Left renal pelvis (tissue), 4 donors: ENCODE measurements at places on chromosomes 4 and X.

- no peak for DNase-seq
Observed at GRCh38 chr4:106358899-106359298, 9.7 kb downstream of the GIMD1 start.

DNA sequence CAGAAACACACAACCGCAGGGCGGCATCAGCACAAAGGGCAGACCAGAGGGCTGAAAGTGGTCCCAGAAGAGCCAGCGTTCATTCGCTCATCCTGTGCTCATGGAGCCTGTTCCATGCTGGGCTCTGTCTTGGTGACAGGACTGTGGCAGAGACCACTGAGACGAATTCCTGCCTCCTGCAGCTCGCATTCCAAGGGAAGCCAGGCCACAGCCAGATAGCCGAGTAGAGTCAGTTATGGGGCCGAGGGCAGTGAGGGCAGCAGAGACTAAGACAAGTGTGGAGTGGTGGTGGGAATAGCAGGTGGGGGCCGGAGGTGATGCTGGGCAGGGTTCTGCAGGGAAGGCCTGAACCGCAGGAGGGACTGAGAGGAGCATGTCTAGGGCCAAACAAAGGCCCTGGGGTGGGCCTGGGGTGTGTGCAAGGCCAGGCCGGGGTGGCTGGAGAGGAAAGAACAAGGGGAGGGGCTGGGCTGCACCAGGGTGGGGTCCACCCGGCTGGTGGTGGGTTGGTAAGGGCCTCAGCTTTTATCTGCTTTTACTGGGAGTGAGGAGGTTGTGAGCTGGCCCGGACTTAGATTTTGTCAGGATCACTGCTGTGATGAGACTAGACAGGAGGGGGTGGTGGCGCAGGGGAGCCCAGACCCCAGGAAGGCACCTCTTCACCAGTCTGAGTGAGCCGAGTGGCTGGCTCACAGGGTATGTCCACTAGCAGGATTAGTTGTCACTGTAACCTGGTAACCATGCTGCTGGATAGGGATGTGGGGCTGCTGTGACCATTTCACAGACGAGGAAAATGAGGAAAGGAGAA is 6.3 kb downstream of the PSAPL1 start:
- DNase-seq, result no peak

DNA sequence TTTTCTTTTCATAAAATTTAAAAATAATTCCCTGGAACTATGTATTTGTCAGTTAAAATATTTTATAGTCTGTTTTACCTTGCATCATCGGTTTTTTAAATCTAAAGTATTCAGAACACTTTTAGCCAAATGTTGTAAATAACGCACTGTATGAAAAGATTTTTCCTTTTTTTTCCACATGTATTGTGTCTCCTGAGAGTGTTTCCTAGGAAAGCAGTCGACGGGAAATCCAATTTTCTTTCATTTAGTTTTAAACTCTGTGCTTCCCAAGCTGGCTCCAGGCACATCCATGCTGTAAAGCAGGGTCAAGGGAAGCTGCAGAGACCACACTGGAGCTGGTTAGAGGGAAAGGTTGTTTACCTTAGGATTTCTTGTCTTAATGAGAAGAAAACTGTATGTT is 1724.3 kb upstream of the TENM3 start:
- no peak for DNase-seq

DNA sequence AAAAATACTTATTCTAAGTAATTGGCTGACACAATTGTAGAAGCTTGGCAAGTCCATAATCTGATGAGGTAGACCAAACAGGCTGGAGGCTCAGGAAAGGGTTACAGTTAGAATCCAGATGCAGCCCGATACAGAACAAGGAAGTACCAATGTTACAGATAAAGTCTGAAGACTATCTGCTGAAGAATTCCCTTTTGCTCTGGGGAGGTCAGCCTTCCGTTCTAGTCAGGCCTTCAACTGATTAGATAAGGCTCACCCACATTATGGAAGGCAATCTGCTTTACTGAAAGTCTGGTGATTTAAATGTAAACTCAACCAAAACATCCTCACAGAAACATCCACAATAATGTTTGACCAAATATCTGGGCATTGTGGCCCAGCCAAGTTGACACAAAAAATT is 7.4 kb upstream of the DYNLT3 start:
- no peak for DNase-seq

DNA sequence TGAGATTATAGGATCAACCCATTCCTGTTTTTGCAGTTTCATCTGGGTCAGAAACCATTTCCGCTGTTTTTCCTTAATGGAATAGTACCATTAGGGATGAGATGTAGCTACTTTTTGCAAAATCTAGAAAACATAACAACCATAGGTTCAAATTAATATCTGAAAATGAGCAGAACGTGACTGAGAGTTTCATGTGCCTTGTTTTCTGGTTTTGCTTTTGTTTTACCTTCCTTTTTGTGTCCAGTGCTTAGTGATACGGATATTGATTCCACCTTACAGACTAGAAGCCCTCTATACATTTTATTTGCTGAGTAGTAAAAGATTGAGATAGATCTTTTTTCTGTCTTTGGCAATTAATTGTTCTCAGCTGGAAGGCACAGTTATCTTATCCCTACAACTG is 46.5 kb downstream of the SNX25 start:
- DNase-seq, result no peak
